Large intestine (tissue), 12 donors: ENCODE measurements at places on chromosomes 16 and 17. TPM values are rescaled to one million over a fixed set of nuclear protein-coding genes. Genes with fewer than 3 reads are reported as not detected.

Gene OTOP2
- polyA plus RNA-seq, result 1.6 TPM

Gene KRTAP9-2
- polyA plus RNA-seq, result not detected

Gene SETD1A
- 12.3 TPM for polyA plus RNA-seq

Gene RNU2-1
- not detected for polyA plus RNA-seq

Gene CMTM2
- 0.25 TPM for polyA plus RNA-seq

Gene WNK4
- polyA plus RNA-seq, result 16.9 TPM

Gene SMIM36
- polyA plus RNA-seq, result not detected

Gene TP53TG3D
- polyA plus RNA-seq, result not detected

Gene BRCA1
- polyA plus RNA-seq, result 10.4 TPM

Gene KRTAP2-2
- polyA plus RNA-seq, result not detected

Gene CFAP119
- polyA plus RNA-seq, result 4.2 TPM

Gene ITGA3
- 61.8 TPM for polyA plus RNA-seq

Gene PRDM7
- not detected for polyA plus RNA-seq

Gene KRT28
- not detected for polyA plus RNA-seq

Gene PABPN1L
- polyA plus RNA-seq, result 0.12 TPM

Gene SLFN13
- polyA plus RNA-seq, result 7.4 TPM

Gene KIAA0753
- 15.9 TPM for polyA plus RNA-seq

Gene KRT32
- not detected for polyA plus RNA-seq

Gene RANGRF
- 25.9 TPM for polyA plus RNA-seq
